Stimulated activated CD8-positive, alpha-beta memory T cell treated with anti-CD3 and anti-CD28 coated beads, Interleukin-7, amount 100 ng/mL, for 24 hours (primary cell): ENCODE measurements at places on chromosomes 4 and X.

DNA sequence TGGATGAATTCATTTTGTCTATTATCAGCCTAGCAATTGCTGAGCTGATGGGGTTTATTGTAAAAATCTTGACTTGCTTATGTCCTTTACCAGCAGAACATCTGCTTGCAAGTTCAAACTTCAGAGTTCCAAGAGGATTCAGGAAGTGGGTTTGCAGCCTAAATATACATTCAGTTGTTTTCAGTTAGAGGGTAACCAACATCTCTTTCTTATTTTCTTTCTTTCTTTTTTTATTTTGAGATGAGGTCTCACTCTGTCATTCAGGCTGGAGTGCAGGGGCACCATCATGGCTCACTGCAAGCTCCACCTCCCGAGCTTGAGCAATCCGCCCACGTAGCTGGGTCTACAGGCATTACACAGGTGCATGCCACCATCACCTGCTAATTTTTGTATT lies 31.4 kb upstream of the FHL1 start:
- DNase-seq: no peak

DNA sequence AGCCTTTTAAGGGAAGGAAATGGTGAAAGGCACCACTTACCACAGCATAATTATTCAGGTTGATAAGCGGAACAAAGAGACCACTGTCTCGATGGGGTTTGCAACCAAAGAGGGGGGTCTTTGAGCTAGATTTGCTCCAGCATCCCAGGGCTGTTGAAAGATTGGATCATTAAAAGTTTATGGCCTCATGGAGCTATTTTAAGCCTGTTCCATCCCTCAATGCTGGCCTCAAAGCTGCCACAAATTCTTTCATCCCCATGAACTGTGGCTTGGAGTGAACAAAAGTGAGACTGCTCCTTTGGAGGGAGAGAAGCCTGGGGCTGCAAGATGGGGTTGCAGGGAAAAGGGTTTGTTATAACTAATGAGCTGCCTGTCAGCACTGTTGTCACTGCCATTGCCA lies 209.8 kb downstream of the RTL9 start:
- DNase-seq: no peak

- DNase-seq: no peak
Observed at GRCh38 chrX:6941041-6941440, 206.5 kb upstream of the STS start.

- DNase-seq: no peak
Observed at GRCh38 chrX:153459986-153460385, 10.4 kb downstream of the HAUS7 start.

- DNase-seq: no peak
Observed at GRCh38 chr4:2318476-2318875, 56.6 kb upstream of the MXD4 start.

- no peak for DNase-seq
Observed at GRCh38 chr4:2417226-2417764, 1.1 kb downstream of the ZFYVE28 start.

DNA sequence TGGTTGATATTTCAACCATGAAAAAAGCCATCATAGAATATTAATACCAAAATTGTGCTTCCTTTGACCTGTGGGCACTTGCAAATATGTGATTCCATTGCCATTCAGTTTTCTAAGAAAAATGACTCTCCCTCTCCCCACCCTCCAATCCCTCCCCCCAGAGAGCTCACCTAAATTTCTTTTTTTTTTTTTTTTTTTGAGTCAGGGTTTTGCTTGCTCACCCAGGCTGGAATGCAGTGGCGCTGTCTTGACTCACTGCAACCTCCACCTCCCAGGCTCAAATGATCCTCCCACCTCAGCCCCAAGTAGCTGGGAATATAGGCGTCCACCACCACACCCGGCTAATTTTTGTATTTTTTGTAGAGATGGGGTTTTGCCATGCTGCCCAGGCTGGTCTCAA lies 47.0 kb downstream of the SNX25 start:
- no peak for DNase-seq

DNA sequence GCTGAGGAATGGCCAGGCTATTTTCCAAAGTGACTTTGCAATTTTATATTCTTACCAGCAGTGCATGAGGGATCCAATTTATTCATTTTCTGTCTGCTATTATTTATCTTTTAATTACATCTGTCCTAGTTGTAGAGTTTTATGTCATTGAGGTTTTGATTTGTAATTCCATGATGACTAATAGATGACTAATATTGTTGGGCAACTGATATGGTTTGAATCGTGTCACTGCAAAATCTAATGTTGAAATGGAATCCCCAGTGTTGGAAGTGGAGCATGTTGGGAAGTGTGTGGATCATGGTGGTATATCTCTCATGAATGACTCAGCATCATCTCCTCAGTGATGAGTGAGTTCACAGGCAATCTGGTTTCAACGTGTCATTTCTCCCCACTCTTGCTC lies 201.5 kb downstream of the TBX22 start:
- DNase-seq: no peak

DNA sequence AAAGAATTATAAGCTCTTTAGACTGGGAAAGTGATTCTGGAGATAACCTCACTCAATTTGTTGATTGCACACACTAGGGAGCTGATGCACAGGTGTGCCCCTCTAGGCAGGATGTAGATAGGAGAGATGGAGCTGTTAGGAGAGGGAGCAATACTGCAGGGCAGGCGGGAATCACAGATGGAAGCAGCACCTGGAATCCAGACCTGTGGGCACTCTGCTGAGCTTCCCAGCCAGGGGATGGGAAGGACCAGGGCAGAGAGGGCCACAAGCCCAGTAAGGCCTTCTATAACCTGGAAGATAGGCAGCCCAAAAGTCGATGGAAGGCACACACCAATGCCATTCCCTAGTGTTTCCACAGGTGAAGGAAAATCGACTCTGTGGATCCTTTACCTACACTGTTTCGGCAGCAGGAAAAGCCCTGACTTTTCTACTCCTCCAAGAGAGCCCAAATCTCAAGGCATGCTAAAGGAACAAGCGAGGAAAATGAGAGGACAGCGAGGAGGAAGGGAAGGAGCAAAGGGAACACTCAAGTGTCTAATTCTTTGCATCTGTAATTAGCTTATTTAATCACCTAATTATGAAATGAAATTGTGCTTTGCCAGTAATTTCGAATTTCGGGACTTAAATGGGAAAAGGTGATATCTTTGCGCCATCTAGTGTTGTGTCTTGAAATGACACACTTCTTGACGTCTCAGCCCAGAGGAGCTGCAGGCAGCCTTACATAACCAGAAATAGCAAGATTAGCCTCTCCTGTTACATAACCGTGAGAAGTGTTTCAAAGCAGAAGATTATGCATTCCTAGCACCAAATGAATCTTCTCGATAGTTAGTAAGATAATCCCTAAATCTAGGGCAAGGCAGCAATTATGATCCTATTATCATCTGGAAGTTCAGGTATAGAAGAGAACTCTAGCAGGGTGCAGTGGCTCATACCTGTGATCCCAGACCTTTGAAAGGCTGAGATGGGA lies 31.0 kb upstream of the TLR3 start:
- DNase-seq: no peak

DNA sequence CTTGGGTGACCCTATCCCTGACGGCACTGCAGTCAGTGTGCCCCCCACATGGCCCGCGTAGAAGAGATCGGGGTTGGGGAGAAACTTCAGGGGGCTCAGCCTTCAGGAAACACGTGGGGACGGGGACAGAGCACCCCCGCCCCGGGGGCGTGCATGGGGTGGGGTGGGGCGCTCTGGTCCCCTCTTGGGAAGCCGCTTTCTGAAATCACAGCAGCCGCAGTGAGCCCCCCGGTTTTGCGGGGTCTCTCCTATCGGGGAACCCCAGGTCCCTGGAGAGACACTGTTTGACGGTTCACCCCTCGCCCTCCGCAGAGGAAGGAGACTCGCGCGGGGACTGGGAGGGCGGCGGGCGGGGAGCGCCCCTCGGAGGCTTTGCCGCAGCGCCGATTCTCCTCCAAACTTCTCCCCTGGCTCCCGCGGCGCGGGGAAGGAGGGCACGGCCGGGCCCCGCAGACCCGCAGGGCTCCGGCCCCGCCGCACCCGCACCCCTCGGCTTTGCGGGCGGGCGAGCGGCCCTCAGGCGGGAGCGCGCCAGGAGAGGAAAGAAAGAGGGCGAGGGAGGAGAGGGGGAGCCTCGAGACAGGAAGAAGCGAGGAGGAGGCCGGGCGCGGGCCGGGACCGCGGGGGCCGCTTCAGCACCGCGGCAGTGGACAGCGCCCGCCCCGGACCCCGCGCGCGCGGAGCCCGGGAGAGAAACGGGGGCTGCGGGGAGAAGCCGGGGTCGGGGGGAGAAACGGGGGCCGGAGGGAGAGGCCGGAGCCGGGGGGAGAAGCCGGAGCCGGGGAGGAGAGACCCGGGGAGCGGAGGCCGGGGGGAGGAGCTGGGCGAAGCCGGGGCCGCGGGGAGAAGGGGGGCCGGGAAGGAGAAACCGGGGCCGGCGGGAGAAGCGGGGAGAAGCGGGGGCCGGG lies 612 bp downstream of the CPLX1 start:
- DNase-seq: no peak

DNA sequence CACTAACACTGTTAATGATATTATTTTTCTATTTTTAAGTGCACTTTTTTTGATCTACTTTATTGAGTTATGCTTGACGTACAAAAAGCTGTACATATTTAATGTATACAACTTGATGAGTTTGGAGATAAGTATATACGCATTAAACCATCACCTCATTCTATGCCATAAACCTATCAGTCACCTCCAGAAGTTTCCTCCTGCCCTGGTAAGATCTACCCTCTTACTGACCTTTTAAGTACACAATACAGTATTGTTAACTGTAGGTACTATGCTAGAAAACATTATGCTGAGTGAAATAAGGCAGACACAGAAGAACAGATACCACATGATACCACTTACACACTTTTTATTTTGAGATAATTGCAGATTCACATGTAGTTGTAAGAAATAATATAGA lies 36.9 kb downstream of the INTS6L start:
- no peak for DNase-seq

DNA sequence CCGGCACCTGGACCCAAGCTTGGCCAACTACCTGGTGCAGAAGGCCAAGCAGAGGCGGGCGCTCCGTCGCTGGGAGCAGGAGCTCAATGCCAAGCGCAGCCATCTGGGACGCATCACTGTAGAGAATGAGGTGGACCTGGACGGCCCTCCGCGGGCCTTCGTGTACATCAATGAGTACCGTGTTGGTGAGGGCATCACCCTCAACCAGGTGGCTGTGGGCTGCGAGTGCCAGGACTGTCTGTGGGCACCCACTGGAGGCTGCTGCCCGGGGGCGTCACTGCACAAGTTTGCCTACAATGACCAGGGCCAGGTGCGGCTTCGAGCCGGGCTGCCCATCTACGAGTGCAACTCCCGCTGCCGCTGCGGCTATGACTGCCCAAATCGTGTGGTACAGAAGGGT lies 3.7 kb downstream of the SUV39H1 start:
- DNase-seq: no peak

GRCh38 chr4:140719686-140720085 lies 36.5 kb downstream of the TBC1D9 start:
- no peak for DNase-seq

DNA sequence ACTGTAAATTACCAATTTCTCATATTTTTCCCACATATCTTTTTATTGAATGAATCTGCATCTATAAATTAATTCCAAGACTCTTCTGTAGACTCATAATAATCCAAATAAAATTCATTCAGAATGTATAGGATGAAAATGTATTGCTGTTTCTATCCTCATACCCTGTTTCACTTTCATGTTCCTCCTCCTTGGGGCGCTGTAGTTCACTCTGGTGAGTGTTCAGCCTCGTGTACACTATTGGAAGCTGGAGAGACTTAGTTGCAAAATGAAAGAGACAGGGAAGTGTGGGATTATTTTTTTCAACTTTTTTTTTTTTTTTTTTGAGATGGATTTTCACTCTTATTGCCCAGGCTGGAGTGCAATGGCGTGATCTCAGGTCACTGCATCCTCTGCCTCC lies 296.1 kb downstream of the TLL1 start:
- DNase-seq: no peak

GRCh38 chr4:149202117-149202516 lies 613.5 kb downstream of the IQCM start:
- no peak for DNase-seq

- no peak for DNase-seq
Observed at GRCh38 chrX:132086672-132087071, 41.1 kb downstream of the FRMD7 start.

DNA sequence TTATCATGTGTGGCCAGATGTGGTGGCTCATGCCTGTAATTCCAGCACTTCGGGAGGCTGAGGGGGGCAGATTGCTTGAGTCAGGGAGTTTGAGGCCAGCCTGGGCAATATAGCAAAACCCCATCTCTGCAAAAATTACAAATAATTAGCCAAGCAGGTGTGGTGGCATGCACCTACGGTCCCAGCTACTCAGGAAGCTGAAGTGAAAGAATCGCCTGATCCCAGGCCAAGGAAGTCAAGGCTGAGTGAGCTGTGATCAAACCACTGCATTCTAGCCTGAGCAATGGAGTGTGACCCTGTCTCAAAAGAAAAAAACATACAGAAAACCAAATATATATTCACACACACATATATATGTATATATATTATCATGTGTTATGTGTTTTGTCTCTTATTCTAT lies 15.0 kb downstream of the APELA start:
- DNase-seq: no peak

DNA sequence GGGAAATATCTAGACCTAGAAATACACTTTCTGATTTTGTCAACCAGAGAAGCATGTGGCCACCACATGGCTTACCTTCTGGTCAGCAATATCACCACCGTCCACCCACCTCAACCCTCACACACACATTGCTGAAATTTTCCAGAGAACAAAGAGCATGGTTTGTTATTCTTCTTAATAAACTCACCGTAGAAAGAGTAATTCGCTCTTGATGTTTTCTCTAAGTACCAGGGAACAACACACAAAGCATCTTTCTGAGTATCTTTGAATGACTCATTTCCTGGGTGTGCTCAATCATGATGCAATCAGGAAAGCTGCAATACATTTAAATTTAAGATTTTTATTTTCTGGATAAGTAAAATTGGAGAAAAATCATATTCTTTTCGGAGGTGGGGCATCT lies 24.7 kb upstream of the LRAT start:
- no peak for DNase-seq

- no peak for DNase-seq
Observed at GRCh38 chrX:23884427-23885024, 23.2 kb downstream of the APOO start.

GRCh38 chr4:162959046-162959445 lies 207.6 kb downstream of the NAF1 start:
- no peak for DNase-seq

GRCh38 chr4:66197451-66197850 lies 527.2 kb upstream of the EPHA5 start:
- DNase-seq: no peak

- DNase-seq: no peak
Observed at GRCh38 chr4:48602763-48603162, 112.7 kb downstream of the ZAR1 start.

GRCh38 chrX:110120025-110120424 lies 117.1 kb downstream of the TMEM164 start:
- no peak for DNase-seq

- no peak for DNase-seq
Observed at GRCh38 chrX:87901060-87901459, 383.5 kb downstream of the KLHL4 start.
